Stimulated activated naive CD4-positive, alpha-beta T cell treated with Interleukin-2 at 50 U/mL for 16 hours (primary cell): ENCODE measurements at places on chromosomes 3 and 15.

DNA sequence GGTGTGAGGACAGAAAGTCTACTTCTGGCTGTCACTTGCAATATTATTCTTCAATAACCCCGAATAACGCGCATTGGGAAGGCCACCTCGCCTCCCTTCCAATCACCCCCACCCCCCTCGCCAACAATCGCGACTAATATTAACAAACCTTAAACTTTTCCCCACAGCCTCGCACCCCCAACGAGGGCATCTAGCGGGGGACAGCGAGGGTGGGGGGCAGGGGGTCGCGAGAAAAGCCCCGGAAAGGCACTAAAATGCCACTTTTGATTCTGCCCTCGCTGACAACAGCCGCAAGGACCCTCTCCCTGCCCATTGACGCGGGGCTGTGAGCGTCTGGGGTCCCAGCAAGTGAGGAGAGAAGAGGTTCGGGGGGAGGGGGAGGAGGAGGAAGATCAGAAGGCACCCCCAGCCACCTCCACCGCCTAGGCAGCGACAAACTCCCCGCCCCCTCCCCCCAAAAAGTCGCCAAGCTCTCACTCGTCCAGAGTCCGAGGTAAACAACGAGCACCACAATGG lies 868 bp downstream of the SATB1 start:
- no peak for DNase-seq

DNA sequence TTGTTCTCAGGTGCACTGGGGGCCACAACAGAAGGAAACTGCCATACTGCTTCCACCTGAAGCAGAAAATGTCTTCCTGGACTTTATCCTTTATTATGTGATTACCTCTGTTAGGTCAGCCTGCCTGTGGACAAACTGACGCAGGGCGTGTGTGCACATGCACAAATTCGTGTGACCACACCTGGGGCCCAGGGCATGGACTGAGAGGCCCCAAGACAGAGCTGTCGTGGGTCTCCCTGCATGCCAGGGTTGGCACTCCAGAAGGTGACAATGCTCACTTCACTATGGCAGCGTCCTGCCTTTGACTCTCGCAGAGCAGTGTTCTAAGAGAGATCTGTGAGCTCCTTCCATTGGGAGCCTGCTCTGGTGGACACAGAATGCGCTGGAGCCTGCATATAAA lies 34.5 kb downstream of the CCDC12 start:
- no peak for DNase-seq

- DNase-seq, result no peak
Measured at GRCh38 chr3:122245513-122246174, 62.2 kb downstream of the CASR start.

DNA sequence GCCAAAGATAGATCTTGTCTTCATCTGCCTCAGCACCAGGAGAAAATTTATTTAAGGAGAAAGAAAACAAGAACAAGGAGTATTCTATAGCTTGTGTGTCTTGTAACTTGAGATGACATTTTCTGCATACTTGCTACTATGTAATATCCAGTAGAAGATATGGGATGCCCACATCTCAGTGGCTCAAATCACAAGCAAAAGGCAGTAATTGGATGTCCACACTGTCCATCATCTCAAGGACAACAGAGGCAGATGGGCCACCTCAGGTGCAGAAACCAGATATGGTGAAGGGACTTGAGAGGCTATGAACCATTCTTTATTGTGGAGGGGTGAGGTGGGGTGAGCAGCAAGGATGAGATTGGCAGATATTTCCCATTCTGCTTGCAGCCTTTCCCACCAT lies 309.0 kb downstream of the GBE1 start:
- DNase-seq, result no peak

GRCh38 chr15:100966997-100967396 lies 47.8 kb downstream of the LRRK1 start:
- no peak for DNase-seq

GRCh38 chr3:56839784-56840715 lies 38.3 kb upstream of the ARHGEF3 start:
- no peak for DNase-seq

GRCh38 chr3:179452872-179453271 lies 1.6 kb upstream of the GNB4 start:
- no peak for DNase-seq

DNA sequence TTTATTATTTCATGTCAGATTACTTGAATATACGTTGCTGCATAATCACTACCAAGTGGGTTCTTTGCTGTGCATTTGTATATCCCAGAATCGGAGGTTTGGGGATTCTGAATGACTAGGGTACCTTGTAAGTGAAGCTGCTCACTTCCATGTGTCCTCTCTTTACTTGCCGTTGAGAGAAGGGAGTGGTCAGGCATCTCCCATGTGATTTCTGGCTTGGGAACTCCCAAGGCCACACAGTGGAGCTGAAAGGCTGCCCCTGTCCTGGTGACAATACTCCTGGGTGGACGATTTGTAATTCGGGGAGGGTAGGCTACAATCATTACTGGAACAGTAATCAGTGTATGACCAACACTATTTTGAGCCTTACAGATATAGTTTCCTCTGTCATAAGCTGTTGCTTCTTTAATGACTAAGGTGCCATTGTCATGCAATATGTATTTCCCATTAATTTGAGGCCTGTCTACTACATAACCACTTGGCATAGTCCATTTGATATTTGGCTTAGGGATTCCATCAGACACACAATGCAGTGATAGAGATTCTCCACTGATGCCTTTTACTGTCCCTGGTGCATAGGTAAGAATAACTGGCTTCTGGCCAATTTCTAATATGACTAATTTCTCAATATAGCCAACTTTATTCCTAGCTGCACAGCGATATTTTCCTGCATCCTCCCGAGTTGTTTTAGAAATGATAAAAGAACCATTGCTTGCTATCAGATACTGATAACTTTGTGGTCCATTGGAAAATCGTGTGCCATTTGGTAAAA lies 24.0 kb downstream of the IGSF10 start:
- no peak for DNase-seq
